ENCODE measurements at places on chromosomes 11 and 22. TPM values are rescaled to one million over a fixed set of nuclear protein-coding genes. Genes with fewer than 3 reads are reported as not detected.

TBX1 gene
- 16.5 TPM for total RNA-seq

TMEM191C gene
- 0.30 TPM for total RNA-seq

TOM1 gene
- total RNA-seq = 18.1 TPM

CALCA gene
- not detected for total RNA-seq

OR5A1 gene
- total RNA-seq = not detected

Measured in MG63 (cell line).